ENCODE measurements at places on chromosomes 3 and 15. TPM values are rescaled to one million over a fixed set of nuclear protein-coding genes. Genes with fewer than 3 reads are reported as not detected.

Gene LOXL1
- 69.0 TPM for total RNA-seq

GRCh38 chr3:17039594-17039993 is 154.8 kb downstream of the PLCL2 start:
- no peak for DNase-seq

- DNase-seq = peak; percentile 49
Measured at GRCh38 chr3:194139071-194139813, 3.3 kb downstream of the HES1 start.

- no peak for DNase-seq
Measured at GRCh38 chr3:8442993-8443650, 58.5 kb upstream of the LMCD1 start.

DNA sequence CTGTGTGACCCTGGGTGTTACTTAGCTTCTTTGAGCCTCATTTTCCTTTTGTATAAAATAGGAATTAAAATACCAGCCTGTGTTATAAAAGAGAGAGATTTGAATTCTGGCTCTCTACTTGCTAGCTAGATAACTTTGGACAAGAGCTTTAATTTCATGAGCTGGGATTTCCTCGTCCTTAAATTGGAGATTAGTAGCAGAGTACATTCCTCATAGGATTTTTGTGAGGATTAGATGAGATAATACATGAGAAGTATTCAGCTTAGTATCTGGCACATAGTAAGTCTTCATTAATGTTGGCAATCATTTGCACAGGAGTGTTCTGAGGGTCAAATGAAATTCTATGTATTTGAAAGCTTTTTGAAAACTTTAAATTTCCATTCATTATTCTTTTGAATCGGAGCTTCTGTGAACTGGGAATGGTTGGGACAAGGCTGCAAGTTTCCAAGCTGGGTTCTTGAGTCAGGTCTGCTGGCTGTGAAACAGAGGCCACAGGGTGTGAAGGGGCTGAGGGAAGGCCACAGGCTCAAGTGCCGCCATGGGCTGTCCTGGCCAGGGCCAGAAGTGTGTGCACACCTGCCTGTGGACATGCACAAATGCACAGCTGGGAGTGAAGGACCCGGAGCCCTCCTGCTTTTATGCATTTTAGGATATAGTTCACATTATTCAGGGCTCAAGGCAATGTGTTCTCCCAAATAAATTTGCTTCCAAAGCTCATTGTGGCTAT is 17.2 kb downstream of the ALPK3 start:
- DNase-seq = no peak

DNA sequence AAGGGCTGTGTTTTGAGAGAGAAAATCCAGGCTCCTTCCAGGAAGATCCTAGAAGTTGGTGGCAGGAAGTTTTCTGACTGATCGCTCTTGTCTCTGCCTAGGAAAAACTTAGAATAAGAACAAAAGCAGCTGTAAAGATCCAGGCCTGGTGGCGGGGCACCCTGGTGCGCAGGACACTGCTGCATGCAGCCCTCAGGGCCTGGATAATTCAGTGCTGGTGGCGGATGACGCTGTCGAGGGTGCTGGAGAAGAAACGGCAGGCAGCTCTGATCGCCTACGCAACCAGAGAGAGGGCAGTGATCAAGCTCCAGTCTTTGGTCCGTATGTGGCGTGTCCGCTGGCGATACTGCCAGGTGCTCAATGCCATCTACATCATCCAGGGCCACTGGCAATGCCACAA is 1.5 kb downstream of the IQCF2 start:
- DNase-seq = no peak

GRCh38 chr15:85542488-85542887 is 162.1 kb downstream of the AKAP13 start:
- DNase-seq = no peak

- DNase-seq = no peak
Measured at GRCh38 chr3:70849911-70850699, 537.7 kb upstream of the MDFIC2 start.

DNA sequence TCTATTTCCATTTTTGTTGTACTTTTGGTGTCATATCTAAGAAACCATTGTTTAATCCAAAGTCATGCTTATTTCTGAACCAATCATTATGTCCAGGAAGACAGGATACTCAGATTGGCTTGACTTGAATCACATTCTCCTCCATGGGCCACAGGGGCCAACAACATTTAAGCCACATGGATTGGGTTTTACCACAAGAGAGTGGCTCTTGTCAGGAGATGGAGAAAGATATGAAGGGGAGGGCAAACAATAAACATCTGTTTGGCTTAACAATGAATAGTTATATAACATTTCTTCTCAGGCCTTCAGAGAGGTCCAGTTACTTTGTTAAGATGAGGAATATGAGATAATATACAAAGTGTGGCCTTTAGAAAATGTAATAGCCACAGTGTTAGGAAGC is 44.6 kb downstream of the GXYLT2 start:
- no peak for DNase-seq
